ENCODE measurements at places on chromosomes 1 and 21.
A peak's percentile ranks its signal among the peaks of the same experiment; 100 is the strongest.

GRCh38 chr1:50703240-50703639 lies 256.8 kb downstream of the FAF1 start:
- no peak for DNase-seq

DNA sequence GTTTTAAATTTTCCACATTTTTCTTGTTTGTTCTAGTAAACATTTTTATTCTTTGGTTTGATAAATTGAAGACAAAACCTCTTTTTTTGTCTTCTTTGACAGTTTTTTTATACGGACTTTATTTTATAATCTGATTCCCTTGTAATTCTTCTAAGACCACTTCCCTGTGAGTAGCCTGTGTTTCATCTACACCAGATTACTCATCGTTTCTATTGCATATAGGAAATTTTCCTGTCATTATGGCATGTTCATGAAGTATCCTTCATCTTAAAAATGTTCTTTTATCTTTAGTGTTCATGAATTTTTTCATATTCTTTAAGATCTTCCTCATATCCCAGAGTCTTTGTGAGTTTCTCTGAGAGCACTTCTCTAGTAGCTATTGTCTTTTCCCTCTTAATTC lies 109.8 kb downstream of the USP25 start:
- no peak for DNase-seq

DNA sequence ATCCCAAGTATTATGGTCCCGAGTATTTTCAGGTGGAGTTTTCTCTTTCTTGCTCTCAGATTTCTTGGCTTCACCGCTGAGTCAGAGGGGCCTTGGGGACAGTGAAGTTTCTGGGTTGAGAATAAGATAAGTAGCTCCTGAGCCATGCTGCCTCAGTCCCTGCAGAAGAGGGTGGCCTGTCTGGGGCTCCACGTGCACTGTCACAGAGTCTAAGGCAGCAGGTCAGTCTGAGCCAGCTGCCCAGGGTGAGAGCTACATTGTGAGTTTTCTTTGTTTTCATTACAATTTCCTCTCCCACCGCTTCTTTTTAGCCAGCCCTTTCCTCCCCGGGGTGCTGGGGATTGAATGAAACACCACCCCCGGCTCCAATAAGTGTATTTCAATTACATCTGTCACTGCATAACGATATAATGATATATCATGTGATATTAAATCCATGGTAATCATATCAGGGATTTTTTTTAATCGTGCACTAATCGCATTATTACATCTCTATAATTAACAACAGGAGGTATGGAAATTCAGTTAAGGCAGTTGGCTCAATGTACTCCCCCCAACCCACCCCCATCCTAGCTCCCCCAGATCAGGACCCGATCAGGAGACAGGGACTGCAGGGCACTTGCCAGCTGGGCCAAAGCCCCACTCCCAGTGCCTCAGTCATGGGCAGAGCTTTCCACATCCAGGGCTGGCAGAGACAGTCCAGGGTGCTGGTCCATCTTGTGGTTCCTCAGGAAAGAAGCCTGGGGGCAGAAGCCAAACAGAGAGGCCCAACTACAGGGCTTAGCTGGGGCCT lies 43.7 kb downstream of the DMAP1 start:
- no peak for DNase-seq

DNA sequence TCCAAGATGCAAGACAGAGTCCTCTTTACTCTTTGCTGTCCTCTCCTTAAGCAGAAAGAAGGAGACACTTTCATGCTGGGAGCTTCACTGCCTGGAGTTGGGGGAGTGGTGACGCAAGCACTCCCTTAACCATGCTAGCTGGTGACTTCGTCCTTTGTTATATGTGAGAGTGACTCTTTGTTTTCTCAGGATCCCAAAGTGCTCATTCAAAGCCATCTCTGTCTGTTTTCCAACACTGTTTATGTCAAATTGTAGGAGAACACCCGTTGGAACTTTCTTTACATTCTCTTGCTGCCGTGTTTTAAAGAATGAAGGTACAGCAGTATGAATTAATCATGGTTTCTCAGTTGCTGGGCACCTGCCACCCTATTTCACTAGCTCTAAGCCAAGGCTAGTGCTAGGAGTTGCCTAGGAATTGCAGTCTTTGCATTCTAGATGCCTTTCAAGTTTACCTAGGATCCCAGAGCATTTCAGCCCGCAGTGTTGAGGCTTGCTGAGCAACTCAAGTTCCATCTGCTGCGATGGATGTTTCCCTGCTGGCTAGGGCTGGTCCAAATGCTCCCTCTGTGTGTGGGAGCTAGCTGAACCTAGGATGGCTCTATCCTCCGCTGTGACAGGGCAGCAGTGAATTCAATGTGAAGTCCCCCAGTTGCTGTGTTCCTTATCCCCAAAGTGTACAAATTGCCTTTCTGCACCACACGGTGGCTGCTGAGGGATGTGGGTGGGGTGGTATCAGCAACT lies 82.6 kb upstream of the GPR52 start:
- peak; percentile 25 for DNase-seq

GRCh38 chr1:3355894-3356826 lies 98.3 kb upstream of the ARHGEF16 start:
- DNase-seq = no peak

DNA sequence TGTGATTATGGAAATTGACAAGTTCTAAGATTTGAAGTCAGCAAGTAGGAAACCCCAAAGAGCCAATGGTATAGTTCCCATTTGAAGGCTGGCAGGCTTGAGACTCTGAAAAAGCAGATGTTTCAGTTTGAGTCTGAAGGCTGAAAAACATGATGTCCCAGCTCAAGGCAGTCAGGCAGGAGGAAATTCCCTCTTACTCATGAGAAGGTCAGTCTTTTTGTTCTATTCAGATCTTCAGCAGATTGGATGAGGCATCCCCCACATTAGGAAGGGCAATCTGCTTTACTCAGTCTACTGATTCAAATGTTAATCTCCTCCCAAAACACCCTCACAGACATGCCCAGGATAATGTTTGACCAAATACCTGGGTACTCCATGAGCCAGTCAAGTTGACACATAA lies 372.5 kb upstream of the ST6GALNAC5 start:
- no peak for DNase-seq

DNA sequence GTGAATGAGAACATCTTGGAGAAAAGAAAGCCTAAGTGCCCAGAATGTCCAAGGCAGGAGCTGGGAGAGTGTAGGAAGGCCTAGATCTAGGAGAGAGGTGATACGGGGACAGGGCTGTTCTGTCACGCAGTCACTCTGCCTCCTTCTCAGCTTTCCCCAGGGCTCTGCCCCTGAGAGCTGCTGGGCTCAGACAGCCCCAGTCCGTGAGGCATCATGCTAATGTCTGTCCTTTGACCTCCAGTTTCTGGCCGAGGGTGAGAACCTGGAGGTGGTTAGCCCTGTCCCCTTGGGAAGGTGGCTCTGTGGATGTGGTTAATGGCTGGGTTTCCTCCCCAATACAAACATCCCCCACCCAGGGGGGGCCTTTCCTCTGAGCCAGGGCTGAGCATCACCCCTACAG lies 63.2 kb downstream of the FAM163A start:
- DNase-seq = no peak

DNA sequence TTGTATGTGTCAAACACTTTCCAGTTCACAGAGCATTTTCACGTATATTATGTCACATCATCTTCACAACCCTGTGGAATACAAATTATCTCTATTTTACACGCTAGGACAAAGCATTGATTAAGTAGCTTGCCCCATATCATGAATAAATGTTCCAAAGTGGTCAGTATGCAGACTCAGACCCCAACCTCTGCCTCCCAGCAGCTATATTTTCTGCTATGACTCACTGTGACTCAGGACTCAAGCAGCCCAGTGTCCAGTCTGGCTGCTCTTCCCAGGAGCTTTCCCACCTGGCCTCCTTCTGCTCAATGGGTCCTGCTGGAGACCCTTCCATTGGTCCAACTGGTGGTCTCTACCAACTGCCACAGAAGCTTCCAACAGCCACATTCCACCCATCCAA lies 56.0 kb upstream of the RAP1A start:
- DNase-seq = no peak

- peak; percentile 86 for DNase-seq
These were observed 8.7 kb upstream of the GPR161 start for GRCh38 chr1:168145184-168146159.

GRCh38 chr1:94936861-94937620 lies 10.1 kb upstream of the CNN3 start:
- DNase-seq = no peak

DNA sequence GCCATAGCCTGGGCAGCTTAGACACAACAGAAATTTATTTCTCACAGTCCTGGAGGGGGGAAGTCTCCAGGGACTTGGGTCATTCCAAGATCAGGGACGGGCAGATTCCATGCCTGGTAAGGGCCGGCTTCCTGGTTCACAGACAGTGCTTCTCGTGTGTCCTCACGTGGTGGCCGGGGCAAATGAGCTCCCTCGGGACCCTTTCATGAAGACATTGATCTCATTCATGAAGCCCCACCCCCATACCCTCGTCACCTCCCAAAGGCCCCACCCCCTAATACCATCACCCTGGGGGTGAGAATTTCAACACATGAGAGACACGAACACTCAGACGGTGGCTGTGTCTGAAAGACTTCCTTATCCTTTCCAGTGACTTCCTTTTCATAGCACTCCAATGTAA lies 51.5 kb downstream of the ACOT7 start:
- no peak for DNase-seq

DNA sequence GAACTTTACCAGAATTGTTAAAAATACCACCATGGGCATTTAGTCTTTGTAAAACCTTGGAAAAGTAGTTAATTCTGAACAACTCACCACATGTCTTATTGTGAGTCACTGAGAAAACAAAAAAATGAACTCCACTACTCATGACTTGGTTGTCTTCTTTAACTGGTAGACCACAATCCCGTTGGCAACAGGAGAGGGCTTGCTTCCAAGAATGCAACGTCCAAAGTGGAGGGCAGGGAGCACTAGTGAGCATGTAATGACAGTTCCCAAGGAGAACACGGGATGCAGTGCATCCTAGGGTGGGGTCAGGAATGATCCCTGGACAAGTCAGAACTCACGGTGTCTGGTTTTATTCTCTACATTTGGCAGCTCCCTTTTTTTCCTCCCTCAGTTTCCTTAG lies 15.2 kb upstream of the HMCN1 start:
- no peak for DNase-seq

DNA sequence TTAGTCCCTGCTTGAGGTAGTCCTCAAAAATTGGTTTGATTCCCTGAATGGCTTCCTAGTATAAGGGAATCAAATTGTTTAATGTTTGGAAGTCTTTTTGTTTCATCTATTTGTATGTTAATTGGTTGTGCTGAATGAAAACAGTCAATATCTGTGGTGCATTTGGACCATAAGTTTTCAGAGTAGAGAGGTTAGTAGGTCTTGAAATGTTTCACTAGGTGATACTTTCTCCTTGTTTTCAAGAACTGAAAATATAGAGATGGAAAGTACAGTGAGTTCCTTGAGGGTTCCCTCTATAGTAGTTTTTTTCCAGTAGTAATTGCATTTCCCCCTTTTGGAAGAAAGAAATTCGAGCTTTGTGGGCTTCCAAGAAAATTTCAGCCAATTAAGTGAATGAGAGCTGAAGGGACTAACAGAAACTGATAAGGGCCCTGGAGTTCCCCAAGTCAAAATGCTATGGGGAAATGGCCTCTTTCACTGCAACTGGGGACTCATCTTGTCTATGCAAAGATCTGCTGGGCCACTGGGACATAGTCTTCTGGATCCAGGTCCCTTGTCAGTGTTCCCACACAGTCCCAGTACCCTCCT lies 18.6 kb upstream of the CEP350 start:
- DNase-seq = no peak

DNA sequence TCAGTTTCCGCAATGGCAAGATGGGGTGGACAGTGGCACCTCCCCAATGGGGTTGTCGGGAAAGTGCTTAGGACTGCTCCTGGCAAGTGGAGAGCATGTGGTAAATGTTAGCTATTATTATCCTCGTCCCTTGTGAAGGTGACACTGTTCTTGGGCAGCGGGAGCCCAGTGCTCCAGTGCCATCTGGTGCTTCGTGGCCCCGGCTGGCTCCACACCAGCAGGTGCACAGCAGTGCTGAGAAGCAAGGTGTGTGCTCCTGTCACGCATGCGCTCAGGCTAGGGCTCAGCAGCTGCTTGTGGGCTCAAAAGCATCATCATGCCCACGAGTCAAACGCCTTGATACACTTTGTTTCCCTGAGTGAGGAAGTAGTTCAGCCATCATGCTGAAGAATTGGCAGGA lies 24.9 kb upstream of the KCNC4 start:
- no peak for DNase-seq

All from posterior cingulate gyrus (tissue), 11 donors.